Lower lobe of right lung (tissue), 2 donors: ENCODE measurements at places on chromosomes 6 and 20. TPM values are rescaled to one million over a fixed set of nuclear protein-coding genes. Genes with fewer than 3 reads are reported as not detected.
A peak's percentile ranks its signal among the peaks of the same experiment; 100 is the strongest.

Gene TRIM10
- total RNA-seq, result not detected

Gene CALHM4
- not detected for total RNA-seq

Gene GPX5
- not detected for total RNA-seq

Gene NT5E
- 18.0 TPM for total RNA-seq

Gene GNAS-AS1
- 0.97 TPM for total RNA-seq

Gene MMUT
- 21.9 TPM for total RNA-seq

Gene ATP6V1G2
- total RNA-seq, result 1.6 TPM

Gene DEFB115
- not detected for total RNA-seq

Gene DCDC2
- total RNA-seq, result 5.6 TPM

Gene HRH3
- not detected for total RNA-seq

Gene PLCG1
- total RNA-seq, result 94.0 TPM

Gene ADGB
- total RNA-seq, result 6.2 TPM

Gene RNF8
- 13.1 TPM for total RNA-seq

- DNase-seq, result no peak
- no peaks in the 10 kb centered on the region for H3K4me1 ChIP-seq
- H3K4me3 ChIP-seq, result no peak overlapping the region
- H3K27me3 ChIP-seq, result no peaks in the 10 kb centered on the region
- no peak overlapping the region for H3K27ac ChIP-seq
These were observed 52.3 kb downstream of the HUS1B start for GRCh38 chr6:604579-604978.

DNA sequence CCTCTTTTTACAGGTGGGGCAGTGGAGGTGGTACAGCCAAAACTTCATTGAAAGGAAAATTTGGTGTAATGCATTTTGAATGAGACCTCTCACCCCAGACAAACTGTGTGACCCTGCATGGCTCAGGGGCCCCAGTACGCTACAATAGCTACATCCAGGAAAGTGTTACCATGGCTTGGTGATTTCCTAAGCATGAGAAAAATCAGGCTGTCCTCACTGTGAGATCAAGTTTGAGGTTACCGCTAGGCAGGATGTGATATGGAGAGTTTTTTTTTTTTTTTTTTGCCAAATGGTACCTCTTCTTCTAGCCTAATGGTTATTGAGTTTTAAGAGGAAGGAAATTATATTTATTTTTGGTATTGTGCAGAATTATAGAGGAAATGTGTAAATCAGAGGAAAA is 305.3 kb downstream of the CD83 start:
- no peaks in the 10 kb centered on the region for H3K36me3 ChIP-seq
- no peak overlapping the region for H3K4me3 ChIP-seq
- no peak overlapping the region for H3K27ac ChIP-seq
- no peak for DNase-seq
- H3K4me1 ChIP-seq, result no peaks in the 10 kb centered on the region

DNA sequence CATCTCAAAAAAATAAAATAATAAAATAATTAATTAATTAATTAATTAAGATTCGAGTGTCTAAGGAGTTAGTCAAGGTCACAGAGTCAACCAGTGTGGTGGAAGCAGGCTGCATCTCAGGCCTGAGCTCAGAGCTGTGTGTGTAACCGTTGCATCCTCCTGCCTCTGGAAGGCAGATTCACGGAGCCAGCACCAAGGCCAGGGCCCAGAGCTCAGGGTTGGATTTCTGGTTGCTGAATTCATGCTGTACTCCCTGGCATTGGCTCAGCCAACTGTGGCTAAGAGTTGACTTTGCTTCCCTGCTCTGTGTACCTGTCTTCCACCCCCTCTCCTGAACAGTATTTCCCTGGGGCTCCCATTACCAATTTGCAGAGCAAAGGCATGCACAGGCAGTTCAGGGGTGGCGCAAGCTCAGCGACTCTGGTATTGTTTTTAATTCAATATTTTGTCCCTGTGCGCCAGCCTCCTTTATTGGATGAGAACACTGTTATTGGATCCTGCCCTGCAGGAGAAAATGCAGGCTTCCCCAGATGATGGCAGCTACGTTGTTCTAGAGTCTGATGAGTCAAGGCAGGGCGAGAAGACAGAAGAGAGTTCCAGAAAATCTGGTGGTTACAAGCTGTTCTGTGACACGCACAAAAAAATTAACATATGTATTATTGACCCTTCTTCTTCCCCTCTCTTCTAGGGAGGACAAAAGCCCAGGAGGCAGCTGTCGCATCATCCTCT is 12.3 kb upstream of the CTNNBL1 start:
- H3K27me3 ChIP-seq, result peaks cover 3% of the 10 kb centered on the region
- no peak for DNase-seq
- H3K36me3 ChIP-seq, result no peaks in the 10 kb centered on the region
- no peaks in the 10 kb centered on the region for H3K4me1 ChIP-seq
- H3K4me3 ChIP-seq, result no peak overlapping the region

- H3K27ac ChIP-seq, result no peak overlapping the region
- H3K36me3 ChIP-seq, result no peaks in the 10 kb centered on the region
- no peak for DNase-seq
- no peaks in the 10 kb centered on the region for H3K4me1 ChIP-seq
- H3K27me3 ChIP-seq, result no peaks in the 10 kb centered on the region
These were observed 264.8 kb downstream of the THBS2 start for GRCh38 chr6:168988801-168989200.

GRCh38 chr20:17925141-17925939 is 43.3 kb downstream of the SNX5 start:
- no peaks in the 10 kb centered on the region for H3K36me3 ChIP-seq
- no peaks in the 10 kb centered on the region for H3K27me3 ChIP-seq
- no peak overlapping the region for H3K27ac ChIP-seq
- DNase-seq, result no peak
- H3K4me1 ChIP-seq, result no peaks in the 10 kb centered on the region

GRCh38 chr6:151275566-151275965 is 35.8 kb downstream of the AKAP12 start:
- no peak overlapping the region for H3K4me3 ChIP-seq
- H3K27me3 ChIP-seq, result no peaks in the 10 kb centered on the region
- no peak overlapping the region for H3K27ac ChIP-seq
- DNase-seq, result no peak
- H3K4me1 ChIP-seq, result peaks cover 7% of the 10 kb centered on the region

- H3K27me3 ChIP-seq, result no peaks in the 10 kb centered on the region
- no peak for DNase-seq
- H3K4me1 ChIP-seq, result no peaks in the 10 kb centered on the region
- H3K36me3 ChIP-seq, result no peaks in the 10 kb centered on the region
- H3K4me3 ChIP-seq, result no peak overlapping the region
- H3K27ac ChIP-seq, result no peak overlapping the region
These were observed 222.4 kb upstream of the FAM83B start for GRCh38 chr6:54624216-54624615.

- DNase-seq, result no peak
- no peak overlapping the region for H3K4me3 ChIP-seq
- no peaks in the 10 kb centered on the region for H3K27me3 ChIP-seq
- H3K36me3 ChIP-seq, result no peaks in the 10 kb centered on the region
These were observed 7.1 kb downstream of the KIF13A start for GRCh38 chr6:17980329-17980728.

- DNase-seq, result no peak
- H3K36me3 ChIP-seq, result no peaks in the 10 kb centered on the region
- H3K27me3 ChIP-seq, result no peaks in the 10 kb centered on the region
- H3K4me1 ChIP-seq, result no peaks in the 10 kb centered on the region
These were observed 47.3 kb upstream of the CLDN20 start for GRCh38 chr6:155216312-155217046.

- H3K27ac ChIP-seq, result no peak overlapping the region
- DNase-seq, result no peak
- no peaks in the 10 kb centered on the region for H3K36me3 ChIP-seq
- H3K4me3 ChIP-seq, result no peak overlapping the region
- no peaks in the 10 kb centered on the region for H3K27me3 ChIP-seq
These were observed 47.9 kb upstream of the LIN28B start for GRCh38 chr6:104908888-104909525.

GRCh38 chr6:111113336-111114086 is 26.2 kb downstream of the SLC16A10 start:
- no peak overlapping the region for H3K4me3 ChIP-seq
- H3K36me3 ChIP-seq, result no peaks in the 10 kb centered on the region
- H3K27me3 ChIP-seq, result no peaks in the 10 kb centered on the region
- DNase-seq, result no peak

DNA sequence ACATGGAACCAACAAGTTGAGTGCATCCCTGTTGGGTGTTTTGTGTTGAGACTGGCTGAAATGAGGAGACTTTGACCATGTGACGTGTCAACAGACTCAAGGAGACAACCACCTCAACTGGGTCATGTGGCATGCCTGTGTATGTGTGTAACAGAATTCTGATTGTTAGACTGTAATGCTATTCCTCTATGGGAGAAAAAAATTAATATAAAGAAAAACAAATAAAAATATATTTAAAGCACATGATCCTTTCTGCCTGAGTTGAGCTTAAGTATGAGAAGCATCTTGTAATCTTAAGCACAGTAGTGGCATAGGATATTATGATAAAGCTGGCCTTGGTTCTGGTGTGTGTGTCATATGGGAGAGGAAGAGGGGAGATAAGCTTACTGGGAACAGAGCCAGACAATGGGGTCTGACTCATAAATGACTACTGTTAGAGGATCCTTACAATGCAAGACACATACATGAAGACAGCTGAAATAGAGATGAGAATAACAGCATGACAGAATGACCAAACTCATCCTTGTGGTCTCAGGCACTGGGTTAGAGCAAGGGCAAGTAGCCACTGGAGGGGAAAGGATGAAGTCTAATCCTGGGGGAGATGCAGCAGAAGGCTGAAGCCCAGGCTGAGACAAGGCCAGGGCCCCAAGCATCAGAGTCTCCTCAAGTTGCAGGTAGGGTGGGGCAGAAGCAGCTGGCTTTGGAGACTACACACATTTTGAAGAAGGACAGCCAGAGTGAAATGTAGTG is 9.2 kb downstream of the TP53INP2 start:
- H3K36me3 ChIP-seq, result peaks cover 48% of the 10 kb centered on the region
- H3K27ac ChIP-seq, result no peak overlapping the region
- no peaks in the 10 kb centered on the region for H3K27me3 ChIP-seq
- DNase-seq, result no peak

GRCh38 chr6:81865712-81866111 is 113.2 kb upstream of the TENT5A start:
- no peak overlapping the region for H3K4me3 ChIP-seq
- H3K27ac ChIP-seq, result no peak overlapping the region
- no peaks in the 10 kb centered on the region for H3K27me3 ChIP-seq
- H3K36me3 ChIP-seq, result no peaks in the 10 kb centered on the region
- no peak for DNase-seq

- no peaks in the 10 kb centered on the region for H3K36me3 ChIP-seq
- peaks cover 29% of the 10 kb centered on the region for H3K4me1 ChIP-seq
- H3K4me3 ChIP-seq, result no peak overlapping the region
These were observed 93.2 kb upstream of the MAN1A1 start for GRCh38 chr6:119442776-119443184.

GRCh38 chr6:38846844-38847243 is 131.7 kb downstream of the DNAH8 start:
- H3K4me3 ChIP-seq, result no peak overlapping the region
- no peaks in the 10 kb centered on the region for H3K27me3 ChIP-seq
- no peak overlapping the region for H3K27ac ChIP-seq

- H3K36me3 ChIP-seq, result no peaks in the 10 kb centered on the region
- no peak for DNase-seq
- H3K4me3 ChIP-seq, result peak overlapping the region; percentile 99
- peak overlapping the region; percentile 86 for H3K27ac ChIP-seq
These were observed 691 bp downstream of the ATRN start for GRCh38 chr20:3471397-3472021.

DNA sequence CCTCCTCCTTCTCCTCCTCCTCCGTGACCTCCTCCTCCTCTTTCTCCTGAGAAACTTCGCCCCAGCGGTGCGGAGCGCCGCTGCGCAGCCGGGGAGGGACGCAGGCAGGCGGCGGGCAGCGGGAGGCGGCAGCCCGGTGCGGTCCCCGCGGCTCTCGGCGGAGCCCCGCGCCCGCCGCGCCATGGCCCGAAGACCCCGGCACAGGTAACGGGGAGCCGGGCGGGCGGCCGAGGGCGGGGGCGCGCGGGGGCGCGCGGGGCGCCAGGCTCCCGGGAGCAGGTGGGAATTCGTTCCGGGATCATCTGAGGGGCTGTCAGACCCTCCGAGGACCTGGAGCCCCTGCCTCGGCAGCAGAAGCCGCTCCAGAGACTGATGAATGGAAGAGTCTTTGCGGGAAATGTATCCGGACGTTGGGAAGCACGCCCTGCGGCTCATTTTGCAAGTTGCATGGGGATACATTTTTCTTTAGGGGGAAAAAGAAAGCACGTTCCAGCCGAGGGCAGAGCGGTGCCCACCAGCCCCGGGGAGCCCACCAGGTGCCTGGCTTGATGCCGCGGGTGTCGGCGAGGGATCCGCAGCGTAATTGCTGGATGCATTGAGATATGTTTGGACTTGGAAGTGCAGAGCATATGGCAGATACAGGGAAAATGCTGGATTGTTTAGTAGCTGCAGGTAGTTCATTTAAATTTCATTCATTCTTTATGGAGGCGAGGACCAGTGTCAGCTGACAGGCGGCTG is 394 bp downstream of the MYB start:
- no peak for DNase-seq
- H3K4me1 ChIP-seq, result peaks cover 34% of the 10 kb centered on the region
- H3K36me3 ChIP-seq, result no peaks in the 10 kb centered on the region
- H3K27ac ChIP-seq, result no peak overlapping the region

DNA sequence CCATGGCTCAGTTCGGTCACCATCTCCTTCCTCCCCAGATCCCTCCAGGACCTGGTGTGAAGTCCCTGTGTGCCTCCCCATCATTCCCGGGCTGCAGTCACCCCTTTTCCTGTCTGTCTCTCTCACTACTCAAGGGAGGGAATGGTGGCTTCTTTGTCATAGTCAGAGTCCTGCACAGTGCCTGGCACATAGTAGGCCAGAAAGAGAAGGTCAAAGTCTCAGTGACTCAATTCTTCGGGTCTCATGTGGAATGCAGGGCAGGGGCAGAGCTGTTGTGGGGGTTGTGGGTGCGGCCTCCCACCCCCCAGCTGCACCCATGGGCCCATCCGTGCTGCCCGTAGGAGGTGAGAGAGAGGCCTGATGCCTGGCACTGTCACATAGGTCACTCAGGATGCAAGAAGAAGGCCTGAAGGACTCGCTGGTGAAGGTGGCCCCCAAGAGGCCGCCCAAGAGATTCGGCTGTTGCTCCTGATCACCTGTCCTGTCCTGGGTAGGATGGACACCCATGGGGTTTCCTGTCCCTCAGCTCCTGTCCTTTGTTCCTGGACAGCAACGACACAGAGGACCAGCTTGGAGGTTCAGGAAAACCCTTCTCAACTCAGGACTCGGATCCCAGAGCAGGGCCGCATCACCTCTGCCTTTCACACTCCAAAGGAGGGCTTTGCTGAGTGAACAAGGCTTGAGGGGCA is 34.1 kb downstream of the RAB44 start:
- H3K27ac ChIP-seq, result no peak overlapping the region
- H3K4me3 ChIP-seq, result no peak overlapping the region
- H3K4me1 ChIP-seq, result peaks cover 21% of the 10 kb centered on the region
- no peaks in the 10 kb centered on the region for H3K27me3 ChIP-seq
- DNase-seq, result no peak
